Left lobe of liver (tissue), 2 donors: ENCODE measurements at places on chromosomes 7 and 10. TPM values are rescaled to one million over a fixed set of nuclear protein-coding genes. Genes with fewer than 3 reads are reported as not detected.

Gene NPSR1
- not detected for total RNA-seq

DNA sequence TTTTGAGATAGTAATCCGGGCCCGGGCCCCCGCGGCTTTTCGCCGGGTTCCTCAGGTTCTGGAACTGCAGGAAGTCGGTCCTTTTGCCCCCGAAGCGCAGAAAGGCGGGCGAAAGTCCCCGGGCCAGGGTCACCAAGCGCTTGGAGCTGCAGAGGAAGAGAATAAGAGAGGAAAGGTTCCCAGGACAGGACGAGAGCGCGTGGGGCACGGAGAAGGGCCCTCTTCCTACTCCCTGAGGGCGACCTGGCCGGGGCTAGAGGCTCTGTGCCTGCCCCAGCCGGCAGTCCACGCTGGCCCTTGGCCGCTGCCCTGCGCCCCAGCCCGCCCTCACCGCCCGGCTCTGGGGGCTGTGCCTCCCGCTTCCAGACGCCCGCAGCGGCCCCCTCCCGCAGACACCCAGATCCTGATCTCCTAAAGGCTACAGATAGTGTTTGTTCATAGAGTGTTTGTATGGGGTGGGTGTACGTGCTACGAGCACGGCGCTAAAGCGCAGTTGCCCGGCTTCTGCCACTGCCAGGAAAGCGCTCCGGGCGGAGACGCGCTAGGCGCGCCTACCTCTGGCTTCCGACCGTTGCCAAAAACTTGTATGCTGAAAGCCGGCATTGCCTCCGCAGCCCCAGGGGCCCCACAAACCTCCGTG is 3.2 kb downstream of the HPSE2 start:
- no peak for DNase-seq

- no peak for DNase-seq
These were observed 3.5 kb downstream of the JAKMIP3 start for GRCh38 chr10:132069122-132069848.

- no peak for DNase-seq
These were observed 20.2 kb upstream of the FOXL3 start for GRCh38 chr7:269721-270120.

DNA sequence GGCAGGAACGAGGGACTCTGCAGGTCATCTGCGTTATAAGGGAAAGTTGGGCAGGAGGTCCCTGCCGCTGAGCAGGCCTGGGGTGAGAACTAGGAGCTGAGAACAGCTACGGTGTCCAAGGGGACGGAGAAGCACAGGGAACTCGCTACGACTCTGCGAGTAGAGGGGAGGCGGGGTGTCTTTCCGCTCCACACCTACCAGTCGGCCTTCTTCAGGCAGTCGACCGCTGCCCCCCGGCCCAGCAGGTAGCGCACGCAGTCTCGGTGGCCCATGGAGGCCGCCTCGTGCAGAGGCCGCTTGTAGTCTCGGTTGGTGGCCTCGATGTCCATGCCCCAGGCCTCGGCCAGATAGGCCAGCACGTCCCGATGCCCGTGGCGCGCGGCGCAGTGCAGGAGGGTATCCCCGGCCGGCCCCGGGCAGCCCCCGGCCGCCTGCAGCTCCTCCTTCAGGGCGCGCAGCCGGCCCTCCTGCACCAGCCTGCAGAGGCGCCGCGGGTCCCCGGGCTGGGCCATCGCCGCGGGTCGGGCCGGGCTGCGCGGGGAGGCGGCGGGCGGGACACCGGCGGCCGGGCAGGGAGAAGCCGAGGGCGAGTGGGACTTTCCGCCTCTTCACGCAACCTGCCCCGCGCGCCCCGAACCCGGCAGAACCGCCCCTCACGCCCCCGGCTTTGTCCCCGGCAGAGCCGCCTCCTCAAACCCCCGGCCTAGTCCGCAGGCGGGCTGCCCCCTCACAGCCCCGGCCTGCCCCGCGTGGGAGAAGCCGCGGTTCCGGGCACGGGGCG is 660 bp downstream of the ANKRD16 start:
- DNase-seq = peak; percentile 53

- no peak for DNase-seq
These were observed 222.3 kb downstream of the CUX1 start for GRCh38 chr7:102039706-102040105.

Gene NRG3
- 1.1 TPM for total RNA-seq

DNA sequence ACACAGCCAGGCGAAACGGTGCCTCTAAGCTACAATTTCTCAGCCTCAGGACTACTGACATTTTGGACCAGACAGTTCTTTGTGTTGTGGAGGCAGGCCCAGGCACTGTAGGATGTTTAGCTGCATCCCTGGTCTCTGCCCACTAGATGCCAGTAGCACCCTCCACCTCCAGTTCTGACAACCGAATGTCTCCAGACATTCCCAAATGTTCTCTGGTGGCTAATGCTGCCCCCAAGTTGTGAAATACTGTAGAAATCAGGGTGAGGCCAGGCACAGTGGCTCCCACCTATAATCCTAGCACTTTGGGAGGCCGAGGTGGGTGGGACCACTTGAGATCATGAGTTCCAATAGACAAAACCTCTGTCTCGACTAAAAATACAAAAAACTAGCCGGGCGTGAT is 18.2 kb downstream of the HNRNPF start:
- DNase-seq = no peak

- no peak for DNase-seq
These were observed 320.0 kb downstream of the RPS24 start for GRCh38 chr10:78353636-78354035.

GRCh38 chr10:115989621-115990020 is 283.4 kb downstream of the GFRA1 start:
- no peak for DNase-seq

GRCh38 chr10:86144301-86144700 is 222.3 kb downstream of the GRID1 start:
- DNase-seq = no peak

GRCh38 chr10:10685566-10685965 is 332.1 kb upstream of the CELF2 start:
- no peak for DNase-seq

- no peak for DNase-seq
These were observed 9.5 kb downstream of the BUD31 start for GRCh38 chr7:99418260-99418659.

GRCh38 chr10:67783606-67784294 is 54.2 kb downstream of the DNAJC12 start:
- no peak for DNase-seq

- DNase-seq = no peak
These were observed 1.9 kb downstream of the HOXA9 start for GRCh38 chr7:27163288-27164044.

Gene MMD2
- total RNA-seq = not detected

GRCh38 chr10:94370501-94370900 is 7.8 kb upstream of the NOC3L start:
- DNase-seq = no peak

DNA sequence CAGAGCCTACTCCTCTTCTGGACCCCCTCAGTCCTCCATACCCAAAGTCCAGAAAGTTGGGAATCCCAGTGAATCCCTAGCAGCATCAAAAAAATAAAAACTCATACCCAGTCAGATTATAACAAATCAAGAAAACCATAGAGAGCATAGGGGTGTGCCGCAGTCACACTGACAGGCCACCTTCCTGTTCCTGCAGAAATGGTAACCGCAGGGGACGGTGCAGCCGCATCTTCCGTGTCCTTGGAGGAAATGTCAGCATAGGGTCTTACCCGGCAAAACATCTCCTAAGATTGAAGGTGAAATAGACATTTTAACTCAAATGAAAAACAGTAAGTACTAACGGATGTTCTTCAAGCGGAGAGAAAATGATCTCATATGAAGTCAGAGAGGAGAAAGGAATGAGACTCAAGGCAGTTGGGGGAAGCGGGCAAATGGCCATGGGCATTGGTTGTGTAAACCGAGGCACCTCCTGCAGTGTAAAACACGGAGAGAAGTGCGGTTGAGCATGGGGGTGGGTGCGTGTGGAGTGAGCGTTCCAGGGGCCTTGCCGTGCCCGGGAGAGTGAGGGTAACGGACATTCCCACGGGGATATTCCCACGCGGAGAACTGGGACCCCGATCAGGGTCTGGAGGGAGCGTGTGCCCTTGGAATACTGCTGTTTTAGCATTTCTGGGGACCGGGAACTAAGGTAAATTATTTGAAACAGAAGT is 110.8 kb downstream of the NKX6-2 start:
- DNase-seq = peak; percentile 42

DNA sequence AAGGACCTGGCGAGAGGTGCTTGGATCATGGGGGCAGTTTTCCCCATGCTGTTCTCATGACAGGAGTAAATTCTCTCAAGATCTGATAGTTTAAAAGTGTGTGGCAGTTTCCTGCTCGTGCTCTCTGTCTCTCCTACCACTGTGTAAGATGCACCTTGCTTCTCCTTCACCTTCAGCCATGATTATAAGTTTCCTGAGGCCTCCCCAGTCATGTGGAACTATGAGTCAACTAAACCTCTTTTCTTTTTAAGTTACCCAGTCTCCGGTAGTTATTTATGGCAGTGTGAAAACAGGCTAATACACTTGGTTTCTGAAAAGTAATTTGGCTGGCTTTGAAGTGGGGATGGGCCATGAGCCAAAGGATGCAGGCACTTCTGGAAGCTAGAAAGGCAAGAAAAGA is 268.0 kb upstream of the KAT6B start:
- no peak for DNase-seq

GRCh38 chr10:32141018-32141807 is 85.0 kb upstream of the KIF5B start:
- no peak for DNase-seq

Gene TMEM196
- not detected for total RNA-seq

DNA sequence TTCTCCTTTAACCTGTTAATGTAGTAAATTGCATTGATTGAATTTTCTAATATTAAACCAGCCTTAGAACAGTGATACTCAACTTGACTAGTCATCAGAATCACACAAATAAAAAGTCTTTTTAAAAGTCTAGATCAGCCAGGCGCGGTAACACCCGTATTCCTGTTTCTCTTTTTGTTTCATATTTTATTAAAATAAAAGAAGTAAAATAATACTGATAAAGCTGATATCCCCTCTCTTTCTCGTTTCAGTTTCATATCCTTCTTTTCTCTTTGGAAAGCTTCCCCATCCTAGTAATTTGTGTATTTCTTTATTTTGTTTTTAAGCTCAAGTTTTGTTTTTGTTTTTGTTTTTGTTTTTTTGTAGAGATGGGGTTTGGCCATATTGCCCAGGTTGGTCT is 9.3 kb downstream of the SMO start:
- DNase-seq = no peak

- DNase-seq = peak; percentile 74
These were observed 561 bp downstream of the PLEKHA1 start for GRCh38 chr10:122374859-122375678.
